ENCODE measurements at places on chromosomes 4 and X. TPM values are rescaled to one million over a fixed set of nuclear protein-coding genes. Genes with fewer than 3 reads are reported as not detected.

- DNase-seq, result no peak
Measured at GRCh38 chr4:118396881-118397622, 44.2 kb upstream of the PRSS12 start.

Gene RBMXL3
- not detected for total RNA-seq

GRCh38 chrX:38606821-38607220, 45.5 kb downstream of the TSPAN7 start:
- DNase-seq, result no peak

Gene MXD4
- 121 TPM for total RNA-seq

GRCh38 chr4:182449186-182449929, 206.2 kb downstream of the TENM3 start:
- DNase-seq, result no peak

Gene SPANXN3
- total RNA-seq, result not detected

Gene DKK2
- 17.0 TPM for total RNA-seq

Gene NAP1L3
- 7.8 TPM for total RNA-seq

Gene LRP2BP
- 0.17 TPM for total RNA-seq

DNA sequence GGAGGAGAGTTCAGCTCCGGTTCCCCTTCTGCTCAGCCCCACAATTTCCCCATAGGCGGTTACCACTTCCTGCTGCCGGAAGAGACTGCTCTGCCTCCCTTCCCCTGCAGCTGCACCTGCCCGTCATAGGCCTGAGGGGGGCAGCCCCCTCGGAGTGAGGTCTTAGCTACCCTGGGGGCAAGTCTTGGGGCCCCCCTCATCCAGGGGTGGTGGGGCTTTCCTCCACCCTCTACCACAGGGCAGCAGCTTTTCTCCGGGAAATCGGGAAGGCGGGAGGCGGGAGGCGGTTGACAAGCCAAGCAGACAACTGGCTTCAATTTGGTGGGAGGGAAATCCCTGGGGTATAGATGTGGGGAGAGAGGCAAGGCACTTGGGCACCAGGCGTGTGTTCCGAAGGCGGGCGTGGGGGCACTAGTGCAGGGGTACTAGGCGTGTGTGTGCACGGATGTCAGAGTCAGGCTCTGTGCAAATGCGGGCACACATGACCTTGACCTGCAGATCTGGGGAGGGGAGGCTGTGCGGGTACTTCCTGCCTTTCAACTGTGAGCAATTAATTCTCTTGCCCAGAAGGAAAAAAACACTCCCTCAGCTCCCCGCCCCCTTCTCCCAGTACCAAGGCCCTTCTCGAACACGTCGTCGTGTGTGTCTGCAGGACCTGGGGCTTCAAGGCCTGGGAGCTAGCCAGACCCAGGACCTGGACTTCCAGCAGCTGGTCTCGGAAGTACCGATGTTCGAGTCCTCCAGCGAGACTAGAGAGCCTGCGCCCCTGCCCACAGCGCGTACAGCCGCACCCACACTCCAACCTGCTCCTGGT, 1.0 kb upstream of the ARHGAP4 start:
- DNase-seq, result no peak

DNA sequence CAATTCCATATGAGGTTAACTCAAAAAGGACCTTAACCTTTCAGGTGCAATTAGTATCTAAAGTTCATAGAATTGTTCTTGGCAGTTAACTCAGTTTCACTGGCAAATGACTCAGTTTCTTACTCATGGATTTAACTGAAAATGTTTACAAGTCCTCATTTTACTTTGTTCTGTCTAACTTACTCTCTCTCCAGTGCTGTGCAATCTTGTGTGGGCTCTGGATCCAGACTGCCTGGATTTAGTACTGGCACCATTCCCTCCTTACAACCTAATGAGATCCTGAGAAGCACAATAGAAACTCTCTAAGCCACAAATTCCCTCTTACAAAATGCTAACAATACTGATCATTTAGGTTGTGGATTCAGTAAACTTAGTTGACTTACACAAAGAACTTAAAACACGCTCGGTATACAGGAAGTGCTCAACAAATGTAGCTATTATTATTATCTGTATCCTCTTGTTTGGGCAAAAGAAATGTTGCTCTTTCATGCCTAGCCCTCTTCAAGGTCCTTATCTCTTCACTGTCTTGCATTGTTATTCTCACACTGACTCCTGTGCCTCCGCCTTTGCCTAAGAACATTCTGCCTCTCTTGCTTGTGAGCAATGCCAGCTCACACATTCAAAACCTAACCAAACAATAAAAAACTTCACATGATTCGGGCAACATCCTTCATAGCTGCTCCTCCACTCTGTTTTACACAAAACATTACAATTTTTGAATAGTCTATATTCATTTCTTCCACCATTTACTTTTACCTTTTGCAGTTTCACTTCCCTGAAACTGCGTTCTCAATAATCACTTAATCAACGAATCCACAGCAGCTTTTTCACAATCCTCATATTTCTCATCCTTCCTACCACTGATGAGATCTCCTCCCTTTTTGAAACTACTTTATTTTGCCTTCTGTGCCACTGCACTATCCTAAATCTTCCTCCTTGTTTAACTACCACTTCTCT, 91.8 kb downstream of the PDE5A start:
- no peak for DNase-seq

DNA sequence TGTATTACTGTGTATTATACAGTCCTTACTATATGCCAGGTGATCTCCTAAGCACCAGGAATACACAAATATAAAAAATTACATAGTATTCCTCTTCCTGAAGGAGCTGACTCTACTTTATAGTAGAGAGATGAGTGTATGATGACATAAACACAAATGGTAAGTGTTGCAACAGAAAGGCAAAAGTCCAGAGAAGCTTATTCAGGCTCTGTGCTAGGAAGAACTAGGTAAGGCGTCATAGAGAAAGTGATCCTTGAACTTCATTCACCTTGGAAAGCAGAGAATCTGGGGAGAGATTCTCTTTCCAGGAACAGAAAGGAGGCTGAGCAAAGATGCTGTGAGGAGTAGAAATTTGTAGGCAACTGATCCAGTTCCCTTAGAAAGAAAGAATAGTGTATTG, 115.0 kb upstream of the KCNIP4 start:
- DNase-seq, result no peak

Gene ANXA5
- total RNA-seq, result 203 TPM

DNA sequence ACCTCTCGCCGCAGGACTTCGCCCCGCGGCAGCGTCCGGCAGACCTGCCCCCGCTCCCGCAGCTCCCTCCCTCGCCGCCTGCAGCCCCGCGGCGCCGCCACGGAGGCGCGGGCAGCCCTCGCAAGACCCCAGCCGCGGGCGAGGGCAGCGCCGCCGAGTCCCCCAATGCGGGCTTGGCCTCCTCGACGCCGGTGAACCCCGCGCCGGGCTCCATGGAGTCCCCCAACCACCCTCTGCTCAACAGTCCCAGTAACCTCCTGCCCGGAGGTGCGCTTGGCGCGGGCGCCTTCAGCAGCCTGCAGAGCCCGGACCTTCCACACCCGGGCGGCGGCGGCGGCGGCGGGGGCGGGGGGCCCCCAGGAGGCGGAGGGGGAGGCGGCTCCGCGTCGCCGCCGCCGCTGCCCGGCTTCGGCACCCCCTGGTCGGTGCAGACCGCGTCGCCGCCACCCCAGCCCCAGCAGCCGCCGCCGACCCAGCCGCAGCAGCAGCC, 1.2 kb downstream of the CPEB2 start:
- DNase-seq, result peak; percentile 45

Gene GABRG1
- total RNA-seq, result not detected

Gene SLC10A4
- 2.7 TPM for total RNA-seq

DNA sequence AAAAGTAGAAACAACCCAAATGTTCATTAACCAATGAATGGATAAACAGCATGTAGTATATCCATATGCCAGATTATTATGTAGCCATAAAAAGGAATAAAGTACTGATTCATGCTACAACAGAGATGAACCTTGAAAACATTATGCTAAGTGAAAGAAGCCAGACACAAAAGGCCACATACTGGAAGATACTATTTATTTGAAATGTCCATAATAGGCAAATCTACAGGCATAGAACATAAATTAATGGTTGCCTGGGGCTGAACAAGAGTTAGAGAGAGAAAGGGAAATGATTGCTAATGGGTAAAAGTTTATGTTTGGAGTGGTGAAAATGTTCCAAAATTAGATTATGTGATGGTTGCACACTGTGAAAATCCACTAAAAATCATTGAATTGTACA, 44.4 kb downstream of the IL13RA2 start:
- no peak for DNase-seq

DNA sequence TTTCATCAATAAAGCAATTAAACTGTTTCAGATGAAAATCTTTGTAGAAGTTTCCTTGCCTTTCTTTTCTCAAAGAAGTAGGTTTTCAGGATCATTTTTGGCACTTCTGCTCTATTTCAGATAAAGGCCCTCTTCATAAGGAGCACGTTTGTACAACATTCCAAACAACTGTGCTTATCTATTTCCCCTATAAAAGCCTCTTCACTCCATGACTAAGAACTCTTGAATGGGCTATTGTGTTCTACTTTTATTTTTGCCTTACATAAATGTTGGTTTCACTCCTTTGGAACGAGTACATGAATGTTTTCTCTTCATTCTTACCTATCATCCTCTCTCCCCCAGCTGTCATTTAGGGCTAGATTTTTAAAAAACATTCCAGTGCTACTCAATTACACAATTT, 288.0 kb upstream of the PPP1R2C start:
- DNase-seq, result no peak

- DNase-seq, result peak; percentile 41
Measured at GRCh38 chr4:155667568-155668511, 1.2 kb downstream of the GUCY1A1 start.

Gene TMEM271
- total RNA-seq, result not detected

Gene TLR10
- total RNA-seq, result 1.7 TPM

Gene SOX3
- total RNA-seq, result 21.7 TPM

Gene PROM1
- 105 TPM for total RNA-seq

DNA sequence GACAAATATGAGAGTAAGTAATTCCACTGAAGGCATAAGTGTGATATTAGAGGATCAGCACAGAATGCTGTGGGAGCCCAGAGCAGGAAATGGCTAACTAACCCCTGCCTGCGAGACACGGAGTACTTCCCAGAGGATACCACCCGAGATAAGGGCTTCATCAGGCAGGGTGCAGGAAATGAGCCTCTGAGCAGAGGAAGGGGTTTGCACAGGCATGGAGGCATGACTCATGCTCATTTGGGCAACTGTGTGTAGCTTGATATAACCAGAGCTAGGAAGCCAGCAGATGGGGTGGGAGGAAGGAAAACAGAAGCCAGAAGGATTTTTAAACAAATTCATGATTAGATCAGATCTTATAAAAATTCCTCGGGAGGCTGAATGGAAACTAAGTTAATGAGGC, 70.0 kb upstream of the TSPAN5 start:
- DNase-seq, result no peak

DNA sequence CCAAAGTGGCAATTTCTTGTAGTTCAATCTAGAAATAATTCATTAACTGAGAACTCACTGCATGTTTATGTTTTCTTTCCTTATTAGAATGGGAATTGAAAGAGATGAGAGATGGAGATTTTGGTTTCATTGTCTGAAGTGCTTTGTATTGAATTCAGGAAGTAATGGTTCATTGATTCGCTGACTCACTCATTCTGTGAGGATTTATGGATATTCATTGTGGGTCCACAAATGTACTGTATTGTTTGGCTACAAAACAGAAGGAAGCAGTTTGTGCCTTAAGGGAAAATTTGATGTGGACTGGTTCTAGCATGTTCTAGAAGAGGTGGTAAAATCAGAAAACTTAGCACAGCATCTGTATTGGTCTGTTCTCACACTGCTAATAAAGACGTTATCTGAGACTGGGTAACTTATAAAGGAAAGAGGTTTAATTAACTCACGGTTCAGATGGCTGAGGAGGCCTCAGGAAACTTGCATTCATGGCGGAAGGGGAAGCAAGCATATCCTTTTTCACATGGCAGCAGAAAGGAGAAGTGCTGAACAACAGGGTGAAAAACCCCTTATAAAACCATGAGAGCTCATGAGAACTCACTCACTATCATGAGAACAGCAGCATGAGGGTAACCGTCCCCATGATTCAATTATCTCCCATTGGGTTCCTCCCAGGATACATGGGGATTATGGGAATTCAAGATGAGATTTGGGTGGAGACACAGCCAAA, 132.3 kb upstream of the VCX3A start:
- DNase-seq, result no peak

GRCh38 chrX:38701073-38701472, 100.2 kb upstream of the MID1IP1 start:
- DNase-seq, result no peak

Gene DCLK2
- total RNA-seq, result 6.9 TPM

DNA sequence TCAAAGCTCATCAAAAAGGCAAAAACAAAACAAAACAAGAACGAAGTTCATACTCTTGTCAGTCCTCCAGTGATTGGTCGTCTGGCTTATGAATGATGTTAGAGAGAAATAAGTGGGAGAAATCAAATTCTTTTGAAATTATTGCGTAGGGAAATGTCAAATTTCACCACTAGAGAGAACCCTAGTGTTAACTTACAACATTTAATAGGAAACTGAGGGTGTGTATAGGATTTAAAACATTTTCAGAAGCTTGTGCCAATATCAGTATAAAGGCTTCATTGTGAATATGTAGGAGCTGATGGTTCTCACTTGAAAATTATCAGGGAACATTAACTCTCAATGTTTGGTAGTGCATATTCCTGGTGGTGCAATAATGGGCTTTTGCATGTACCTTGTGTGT, 17.4 kb downstream of the ADH6 start:
- DNase-seq, result no peak

DNA sequence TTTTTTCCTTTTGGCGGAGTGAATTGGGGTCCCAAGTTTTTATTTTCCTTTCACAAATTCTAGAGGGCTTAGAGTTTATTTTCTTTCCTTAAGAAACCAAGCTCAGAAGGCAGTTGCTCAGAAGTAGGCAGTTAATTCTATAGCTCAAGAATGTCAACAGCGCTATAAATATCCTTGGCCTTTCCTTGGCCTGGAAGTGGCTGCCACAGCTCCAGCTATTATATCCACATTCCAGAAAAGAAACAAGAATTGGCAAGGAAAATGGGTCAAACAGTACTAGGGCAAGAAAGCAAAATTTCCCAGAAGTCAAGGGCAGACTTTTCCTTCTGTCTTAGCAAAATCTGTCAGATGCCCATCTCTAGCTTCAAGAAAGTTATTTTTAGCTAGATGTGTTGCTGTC, 31.0 kb downstream of the SLC10A6 start:
- DNase-seq, result no peak

DNA sequence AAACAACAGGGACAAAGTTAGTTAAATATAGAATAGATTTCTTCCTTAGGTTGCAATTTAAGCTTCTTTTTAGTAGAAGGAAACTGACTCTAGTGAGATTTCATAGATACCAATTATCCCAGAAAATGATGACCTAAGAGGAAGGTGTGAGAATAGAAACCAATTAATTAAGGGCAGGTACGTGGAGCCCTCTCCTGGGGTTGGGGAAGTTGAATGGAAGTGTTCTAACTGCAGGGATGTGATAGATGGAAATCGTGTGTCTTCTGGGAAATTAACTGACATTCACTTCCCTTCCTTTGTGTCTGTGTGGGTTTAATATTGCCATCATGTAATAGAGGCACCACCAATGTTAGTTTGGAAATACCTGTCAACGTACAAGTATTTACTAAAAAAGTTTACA, 204.1 kb upstream of the ANK2 start:
- no peak for DNase-seq

- DNase-seq, result no peak
Measured at GRCh38 chr4:172654457-172654856, 514.2 kb upstream of the GALNT7 start.
